ENCODE measurements at places on chromosomes 1 and 21. TPM values are rescaled to one million over a fixed set of nuclear protein-coding genes. Genes with fewer than 3 reads are reported as not detected.

KRTAP13-2 gene
- not detected for total RNA-seq

GRCh38 chr1:183230413-183230812 lies 44.3 kb downstream of the LAMC2 start:
- no peaks in the 10 kb centered on the region for H3K36me3 ChIP-seq
- H3K4me3 ChIP-seq = no peak overlapping the region
- no peaks in the 10 kb centered on the region for H3K27me3 ChIP-seq
- no peaks in the 10 kb centered on the region for H3K4me1 ChIP-seq
- no peak for DNase-seq
- no peak overlapping the region for H3K27ac ChIP-seq

DNA sequence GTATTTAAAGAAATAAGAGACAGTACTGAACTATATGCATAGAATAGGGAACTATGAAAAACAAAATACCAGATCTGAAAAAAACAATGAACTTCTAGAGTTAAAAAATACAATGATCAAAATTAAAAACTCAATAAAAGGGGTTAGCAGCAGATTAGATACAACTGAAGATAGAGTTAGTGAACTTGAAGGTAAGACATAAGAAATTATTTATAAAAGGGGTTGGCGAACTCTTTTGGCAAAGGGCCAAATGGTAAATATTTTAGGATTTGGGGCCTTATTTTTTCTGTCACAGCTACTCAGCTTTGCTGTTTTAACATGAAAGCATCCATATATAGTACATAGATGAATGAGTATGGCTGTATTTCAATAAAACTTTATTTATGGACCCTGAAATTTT lies 111.4 kb downstream of the ST3GAL3 start:
- no peaks in the 10 kb centered on the region for H3K4me1 ChIP-seq
- DNase-seq = no peak
- H3K27me3 ChIP-seq = no peaks in the 10 kb centered on the region
- H3K27ac ChIP-seq = no peak overlapping the region

DNA sequence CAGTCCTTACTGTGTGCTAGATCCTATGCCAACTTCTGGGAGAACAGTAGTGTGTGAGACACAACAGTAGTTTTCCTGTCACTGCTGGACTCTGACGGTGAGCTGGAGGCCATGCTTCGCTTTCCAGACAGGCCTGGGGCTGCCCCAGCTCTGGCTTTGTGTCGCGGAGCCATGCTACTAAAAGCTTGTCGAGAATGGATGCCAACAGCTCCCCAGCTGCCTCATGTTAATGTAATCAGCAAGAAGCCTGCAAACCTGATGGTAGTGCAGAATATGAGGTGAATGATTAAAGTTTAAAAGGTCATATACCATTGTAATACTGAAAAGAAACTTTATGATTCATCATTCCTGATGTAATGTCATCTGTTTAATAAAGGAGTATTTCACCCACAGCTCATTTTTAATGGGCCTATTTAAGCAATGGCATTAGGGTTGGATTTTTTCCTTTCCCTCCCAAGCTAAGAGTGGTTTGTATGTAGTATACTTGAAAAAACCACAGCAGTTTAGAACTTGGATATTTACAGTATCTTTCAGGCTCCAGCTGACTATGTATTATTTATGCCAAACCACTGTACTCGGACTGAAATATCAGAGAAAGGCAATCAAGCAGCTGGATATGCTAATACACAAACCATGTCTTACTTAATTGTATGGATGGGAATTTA lies 343.0 kb downstream of the NUF2 start:
- no peak for DNase-seq
- no peaks in the 10 kb centered on the region for H3K27me3 ChIP-seq
- H3K27ac ChIP-seq = no peak overlapping the region
- no peaks in the 10 kb centered on the region for H3K4me1 ChIP-seq
- H3K4me3 ChIP-seq = no peak overlapping the region

DNA sequence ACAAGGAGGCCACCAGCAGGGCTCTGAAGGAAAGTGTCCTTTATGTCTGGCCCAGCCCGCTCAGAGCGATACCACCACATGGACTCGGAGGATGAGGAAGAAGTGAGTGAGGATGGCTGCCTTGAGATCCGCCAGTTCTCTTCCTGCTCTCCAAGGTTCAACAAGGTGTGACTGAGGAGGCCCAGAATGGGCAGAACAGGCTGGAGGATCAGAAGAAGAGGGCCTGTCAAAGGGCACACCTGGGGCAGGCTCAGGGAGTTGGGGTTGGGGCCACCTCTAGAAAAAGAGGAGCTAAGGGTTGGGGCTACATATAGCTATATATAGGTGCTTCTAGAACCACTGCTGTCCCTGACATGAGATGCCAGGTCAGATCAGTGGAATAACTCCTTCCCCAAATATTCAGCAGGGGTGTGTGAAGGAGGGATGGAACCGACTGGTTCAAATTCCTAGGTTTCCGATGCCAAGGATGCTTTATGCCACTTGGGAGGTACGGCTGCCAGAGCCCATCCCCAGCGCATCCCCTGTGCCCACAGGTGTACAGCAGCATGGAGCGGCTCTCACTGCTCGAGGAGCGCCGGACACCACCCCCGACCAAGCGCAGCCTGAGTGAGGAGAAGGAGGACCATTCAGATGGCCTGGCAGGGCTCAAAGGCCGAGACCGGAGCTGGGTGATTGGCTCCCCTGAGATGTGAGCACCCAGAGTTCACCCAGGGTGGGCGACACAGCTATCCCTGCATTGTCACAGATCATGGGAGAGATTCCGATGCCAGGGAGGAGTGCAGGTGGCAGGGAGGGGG lies 102.2 kb downstream of the PIK3R3 start:
- DNase-seq = no peak
- no peaks in the 10 kb centered on the region for H3K27me3 ChIP-seq
- no peak overlapping the region for H3K4me3 ChIP-seq
- H3K4me1 ChIP-seq = no peaks in the 10 kb centered on the region
- H3K27ac ChIP-seq = no peak overlapping the region

GRCh38 chr1:162385280-162385623 lies 3.7 kb downstream of the C1orf226 start:
- no peaks in the 10 kb centered on the region for H3K36me3 ChIP-seq
- peaks cover 3% of the 10 kb centered on the region for H3K4me1 ChIP-seq
- H3K27ac ChIP-seq = no peak overlapping the region
- DNase-seq = no peak
- no peak overlapping the region for H3K4me3 ChIP-seq

GJA9 gene
- total RNA-seq = not detected

- no peaks in the 10 kb centered on the region for H3K4me1 ChIP-seq
- no peaks in the 10 kb centered on the region for H3K27me3 ChIP-seq
- H3K4me3 ChIP-seq = no peak overlapping the region
- H3K36me3 ChIP-seq = no peaks in the 10 kb centered on the region
- no peak overlapping the region for H3K27ac ChIP-seq
- no peak for DNase-seq
Observed at GRCh38 chr1:29460694-29461093, 224.4 kb downstream of the PTPRU start.

INAVA gene
- 0.34 TPM for total RNA-seq

DNA sequence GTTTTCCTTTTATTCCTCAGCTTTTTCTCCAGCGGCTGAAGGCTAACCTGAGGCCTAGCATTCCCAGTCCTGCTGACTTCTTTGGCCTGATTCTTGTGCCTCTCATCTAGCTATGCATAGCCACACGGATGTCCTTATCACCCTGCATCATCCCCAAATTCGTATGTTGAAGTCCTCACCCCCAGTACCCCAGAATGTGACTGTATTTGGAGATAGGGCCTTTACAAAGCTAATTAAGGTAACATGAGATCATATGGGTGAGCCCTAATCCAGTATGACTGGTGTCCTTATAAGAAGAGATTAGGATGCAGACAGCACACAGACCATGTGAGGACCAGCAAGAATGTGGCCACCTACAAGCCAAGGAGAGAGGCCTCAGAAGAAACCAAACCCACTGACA lies 44.6 kb downstream of the CDCP2 start:
- H3K27ac ChIP-seq = no peak overlapping the region
- no peaks in the 10 kb centered on the region for H3K27me3 ChIP-seq
- DNase-seq = no peak
- H3K36me3 ChIP-seq = no peaks in the 10 kb centered on the region
- H3K4me3 ChIP-seq = no peak overlapping the region
- no peaks in the 10 kb centered on the region for H3K4me1 ChIP-seq

DNA sequence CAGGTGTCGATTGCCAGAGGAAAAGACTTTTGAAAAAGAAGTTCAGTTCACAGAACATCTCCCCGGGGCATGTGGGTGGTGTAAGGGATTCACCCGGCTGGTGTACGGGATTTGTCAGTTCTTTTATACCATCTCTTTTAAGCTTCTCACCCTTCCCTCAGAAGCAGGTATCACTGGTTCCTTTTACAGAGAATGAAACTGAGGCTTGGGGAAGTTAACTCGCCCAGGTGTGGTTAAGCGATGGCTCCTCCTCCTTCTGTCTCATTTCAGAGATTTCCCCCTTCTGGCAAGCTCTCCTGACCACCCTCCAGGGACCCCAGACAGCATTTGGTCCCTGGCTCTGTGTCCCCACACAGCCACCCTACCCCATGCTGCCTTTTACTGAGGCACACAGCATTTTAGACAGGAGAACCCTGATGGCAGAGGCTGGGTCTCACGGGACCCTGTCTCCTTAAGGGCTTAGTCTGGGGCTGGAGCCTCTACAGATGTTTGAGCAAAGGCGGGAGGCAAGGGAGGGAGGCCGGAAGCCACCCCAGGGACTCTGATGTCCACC lies 2.8 kb upstream of the ECE1 start:
- no peaks in the 10 kb centered on the region for H3K36me3 ChIP-seq
- peaks cover 77% of the 10 kb centered on the region for H3K4me1 ChIP-seq
- peak overlapping the region; percentile 96 for H3K27ac ChIP-seq
- H3K4me3 ChIP-seq = peak overlapping the region; percentile 61
- no peaks in the 10 kb centered on the region for H3K27me3 ChIP-seq

DNA sequence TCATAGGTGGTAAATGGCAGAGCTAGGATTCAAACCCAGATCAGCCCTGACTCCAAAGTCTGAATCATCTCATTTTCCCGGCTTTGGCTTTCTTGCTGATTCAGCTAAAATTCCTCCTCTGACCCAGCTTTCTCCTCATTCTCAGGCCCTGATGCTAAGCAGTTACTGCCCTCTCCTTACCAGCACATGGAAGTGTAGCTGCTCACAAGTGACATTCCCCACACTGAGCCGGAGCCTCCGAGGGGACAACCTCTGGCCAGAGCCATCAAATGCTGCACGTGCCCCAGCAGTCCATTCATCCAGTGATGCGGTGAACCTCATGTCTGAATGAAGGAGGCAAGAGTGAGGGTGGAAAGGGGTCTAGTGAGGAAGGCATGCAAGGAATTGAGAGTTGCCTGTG lies 11.1 kb downstream of the ITGA10 start:
- no peaks in the 10 kb centered on the region for H3K36me3 ChIP-seq
- H3K27ac ChIP-seq = no peak overlapping the region
- no peak for DNase-seq
- no peak overlapping the region for H3K4me3 ChIP-seq
- no peaks in the 10 kb centered on the region for H3K27me3 ChIP-seq
- H3K4me1 ChIP-seq = no peaks in the 10 kb centered on the region

DNA sequence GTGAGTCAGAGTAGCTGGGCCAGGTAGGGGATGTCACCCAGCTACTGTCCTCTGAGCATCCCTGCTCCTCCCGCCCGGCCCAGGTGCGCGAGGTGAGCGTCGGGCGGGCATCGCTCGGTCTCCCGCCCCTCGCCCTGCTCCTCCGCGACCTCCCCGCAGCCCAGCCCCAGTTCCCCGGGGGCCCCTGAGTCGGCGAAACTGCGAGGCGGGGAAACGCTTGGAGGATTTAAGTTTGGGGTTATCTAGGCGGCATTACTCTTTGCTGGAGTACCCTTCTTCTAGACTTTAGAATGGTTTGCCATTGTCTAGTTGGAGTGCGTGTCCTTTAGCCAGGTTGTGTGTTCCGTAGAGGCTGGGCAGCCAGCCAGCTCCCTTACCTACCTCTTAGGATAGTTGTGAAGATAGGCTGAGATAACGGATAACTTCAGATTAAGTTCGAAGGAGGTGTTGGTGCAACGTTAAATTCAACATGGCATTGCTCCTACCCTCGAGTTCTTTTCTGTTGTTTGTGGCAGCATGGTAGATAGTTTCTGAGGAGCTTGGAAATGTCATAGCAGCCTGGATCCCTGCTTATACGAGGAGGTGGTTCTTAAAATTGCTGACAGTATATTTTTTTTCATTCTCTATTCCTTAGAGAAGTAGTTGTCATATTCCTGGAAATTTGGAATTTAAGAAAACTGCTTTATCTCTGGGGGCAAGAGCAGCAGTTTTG lies 697 bp downstream of the AGO3 start:
- H3K36me3 ChIP-seq = no peaks in the 10 kb centered on the region
- no peak for DNase-seq
- H3K4me1 ChIP-seq = peaks cover 13% of the 10 kb centered on the region

DNA sequence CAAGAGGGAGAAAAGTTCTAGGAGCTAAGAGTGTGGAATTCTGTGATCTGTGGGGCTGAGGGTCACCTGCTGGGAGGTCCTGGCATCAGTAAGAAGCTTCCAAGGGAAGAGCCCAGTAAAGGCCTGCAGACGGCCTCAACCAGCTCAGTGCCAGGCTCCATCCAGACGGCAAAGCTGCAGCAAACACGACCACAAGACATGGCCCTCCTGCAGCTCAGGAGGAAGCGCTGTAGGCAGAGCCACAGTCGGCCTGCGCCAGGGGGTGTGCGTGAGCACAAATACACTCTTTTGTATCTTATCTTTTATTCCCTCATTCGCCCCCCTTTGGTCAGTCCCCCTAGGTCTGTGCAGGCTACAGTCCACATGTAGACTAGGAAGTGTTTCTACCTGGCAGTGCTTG lies 13.4 kb downstream of the C1orf174 start:
- H3K4me3 ChIP-seq = no peak overlapping the region
- H3K27ac ChIP-seq = no peak overlapping the region
- no peaks in the 10 kb centered on the region for H3K27me3 ChIP-seq
- DNase-seq = no peak

- H3K27ac ChIP-seq = no peak overlapping the region
- peaks cover 9% of the 10 kb centered on the region for H3K4me1 ChIP-seq
- H3K27me3 ChIP-seq = no peaks in the 10 kb centered on the region
- no peaks in the 10 kb centered on the region for H3K36me3 ChIP-seq
- DNase-seq = no peak
Observed at GRCh38 chr1:160166166-160166868, 14.9 kb downstream of the ATP1A4 start.

DNA sequence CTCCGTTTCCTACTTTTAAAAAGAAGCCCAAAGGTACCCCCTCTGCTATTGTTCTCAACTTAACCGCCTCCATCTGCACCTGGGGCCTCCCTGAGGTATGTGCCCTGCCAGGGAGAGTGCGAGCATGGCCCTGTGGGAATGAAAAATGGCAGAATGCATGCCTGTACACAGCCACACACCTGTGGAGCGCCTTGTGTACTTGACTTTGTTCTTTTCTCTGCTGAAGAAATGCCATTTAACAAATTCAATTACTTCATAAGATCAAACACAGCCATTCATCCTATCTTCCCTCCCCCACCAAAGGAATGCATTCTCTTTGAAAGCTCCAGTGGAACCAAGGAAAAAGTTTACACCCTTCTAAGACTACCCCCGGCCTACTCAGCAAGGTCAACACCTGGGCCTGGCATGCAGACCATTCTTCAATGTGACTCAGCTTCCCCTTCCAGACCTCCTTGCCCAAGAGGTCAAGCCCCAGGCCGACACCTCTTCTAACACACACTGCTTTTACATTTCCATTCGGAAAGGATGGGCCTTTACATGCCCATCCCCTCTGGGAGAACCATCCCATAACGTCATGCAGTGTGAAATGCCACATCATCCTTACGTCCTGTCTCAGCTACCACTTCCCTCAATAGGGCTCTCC lies 123.7 kb downstream of the SMYD2 start:
- no peaks in the 10 kb centered on the region for H3K27me3 ChIP-seq
- no peak overlapping the region for H3K27ac ChIP-seq

GRCh38 chr1:41005876-41006275 lies 15.6 kb downstream of the SLFNL1 start:
- no peak for DNase-seq
- peaks cover 2% of the 10 kb centered on the region for H3K36me3 ChIP-seq
- H3K4me3 ChIP-seq = no peak overlapping the region
- H3K27ac ChIP-seq = no peak overlapping the region
- H3K27me3 ChIP-seq = no peaks in the 10 kb centered on the region

Data from B cell (primary cell).